Renal cortical epithelial cell (primary cell): ENCODE measurements at places on chromosomes 7 and 10.

DNA sequence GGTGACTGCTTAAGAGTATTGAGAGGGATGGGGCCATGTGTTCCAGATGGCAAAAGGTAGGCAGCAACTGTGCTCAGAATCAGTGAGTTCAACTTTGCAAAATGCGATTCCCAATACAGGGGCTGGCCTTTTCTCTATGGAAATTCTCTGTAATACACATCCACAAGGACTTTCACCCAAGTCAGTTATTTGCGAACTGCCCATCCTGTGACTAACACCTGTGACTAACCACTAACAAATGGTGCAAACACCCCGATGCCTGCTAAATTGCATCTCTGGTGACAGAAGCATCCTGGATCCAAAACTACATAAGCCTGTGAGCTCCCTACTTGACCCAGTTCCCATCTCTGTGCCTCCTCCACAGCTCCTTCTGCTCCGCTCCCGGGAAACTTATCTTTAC, 9.0 kb upstream of the CUZD1 start:
- DNase-seq: peak; percentile 79

- DNase-seq: no peak
These were observed 8.9 kb downstream of the PRR15 start for GRCh38 chr7:29572558-29572957.

DNA sequence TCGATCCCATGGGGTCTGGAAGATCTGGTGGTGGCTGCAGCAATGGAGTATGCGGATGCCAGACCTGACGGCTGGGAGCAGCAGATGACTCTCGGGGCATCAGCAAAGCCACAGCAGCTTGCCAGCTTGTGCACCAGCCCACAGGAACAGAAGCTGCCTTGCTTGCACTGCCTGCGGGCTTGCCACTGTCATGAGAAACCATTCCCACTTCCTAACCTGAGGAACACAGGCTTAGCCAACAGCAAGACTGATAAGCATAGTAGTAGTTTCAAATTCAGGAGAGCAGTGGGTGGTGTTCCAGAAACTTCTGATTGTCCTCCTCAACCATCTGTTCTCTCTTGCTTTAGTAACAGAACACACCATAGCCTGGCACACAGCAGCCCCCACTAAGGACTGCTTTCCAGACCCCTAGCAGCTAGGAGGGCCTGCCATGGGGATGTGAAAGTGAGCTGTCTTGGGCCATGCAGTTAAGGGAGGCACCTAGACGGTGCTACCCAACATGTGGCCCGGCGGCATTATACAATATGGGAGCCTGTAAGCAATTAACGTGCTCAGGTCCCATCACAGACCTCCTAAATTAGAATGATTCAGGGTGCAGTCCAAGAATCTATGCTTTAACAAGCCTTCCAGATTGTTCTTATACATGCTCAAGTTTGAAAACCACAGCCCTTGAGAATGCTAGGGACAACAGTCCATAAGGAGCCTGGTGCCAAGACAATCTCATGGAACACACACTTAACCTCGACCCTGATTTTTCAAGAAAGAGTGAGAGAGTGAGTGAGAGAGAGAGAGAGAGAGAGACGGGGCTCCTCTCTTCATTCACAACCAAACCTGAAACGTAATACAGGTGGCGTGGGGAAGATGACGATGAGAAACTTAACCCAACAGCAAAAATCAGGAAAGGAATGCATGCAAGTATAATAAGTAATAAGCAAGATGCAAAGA, 7.1 kb downstream of the ANXA11 start:
- no peak for DNase-seq

DNA sequence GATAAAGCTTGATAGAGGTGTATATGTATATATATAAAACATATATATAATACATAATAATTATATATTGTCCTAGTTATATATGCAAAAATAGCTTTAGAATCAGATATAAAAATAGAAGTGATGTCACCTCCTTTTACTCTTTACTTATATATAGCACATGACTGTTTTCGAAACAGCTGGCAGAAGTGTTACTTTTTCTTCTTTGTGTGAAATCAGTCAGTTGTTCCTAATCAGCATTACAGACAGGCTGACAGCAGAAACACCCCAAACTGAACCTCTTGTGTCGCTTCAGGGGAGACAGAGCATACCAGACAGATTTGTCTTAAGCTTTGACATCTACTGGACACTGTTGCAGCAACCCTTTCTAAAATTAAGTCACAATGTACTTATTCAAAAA, 684.9 kb upstream of the CELF2 start:
- DNase-seq: no peak

DNA sequence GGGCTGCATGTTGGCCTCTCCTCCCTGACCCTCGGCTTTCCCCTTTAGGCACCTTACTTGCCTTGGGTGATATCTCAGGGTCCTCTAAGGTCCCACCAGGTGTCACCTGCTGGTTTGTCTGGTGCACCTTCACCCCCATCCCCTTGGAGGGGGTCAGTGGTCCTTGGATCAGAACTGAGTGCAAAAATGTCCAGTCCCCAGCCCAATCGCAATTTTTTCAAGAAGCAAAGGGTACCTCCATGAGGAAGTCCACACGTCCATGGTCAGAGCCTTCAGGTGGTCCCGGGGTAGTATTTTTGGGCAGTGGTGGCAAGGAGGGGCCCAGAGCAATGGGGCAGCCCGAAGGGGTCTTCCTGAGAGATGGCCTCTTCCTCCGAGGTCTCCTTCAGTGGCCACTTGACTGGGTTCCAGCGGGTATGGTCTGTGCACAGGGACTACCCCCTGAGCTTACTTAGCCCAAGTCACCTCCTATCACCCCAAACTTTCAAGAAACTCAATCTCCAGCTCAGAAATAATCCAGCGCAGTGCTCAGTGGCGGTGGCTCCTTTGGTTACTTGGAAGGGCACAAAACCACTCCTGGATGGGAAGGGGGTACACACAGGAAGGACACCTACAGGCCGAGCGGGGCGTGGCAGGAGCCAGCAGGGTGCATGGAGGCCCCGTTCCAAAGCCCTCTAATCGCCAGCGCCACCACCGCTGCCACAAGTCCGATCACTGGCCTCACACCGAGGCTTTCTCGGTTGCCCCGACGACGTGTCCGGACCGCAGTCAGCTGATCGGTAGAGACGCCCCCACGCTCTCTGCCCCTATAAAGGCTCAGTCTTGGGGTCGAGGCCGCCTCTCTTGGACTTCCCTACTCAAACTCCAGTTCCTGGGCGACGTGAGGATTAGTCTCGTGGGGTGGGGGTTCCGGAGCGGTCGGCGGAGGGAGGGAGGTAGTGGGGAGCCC, 4.5 kb downstream of the SAP25 start:
- DNase-seq: no peak

DNA sequence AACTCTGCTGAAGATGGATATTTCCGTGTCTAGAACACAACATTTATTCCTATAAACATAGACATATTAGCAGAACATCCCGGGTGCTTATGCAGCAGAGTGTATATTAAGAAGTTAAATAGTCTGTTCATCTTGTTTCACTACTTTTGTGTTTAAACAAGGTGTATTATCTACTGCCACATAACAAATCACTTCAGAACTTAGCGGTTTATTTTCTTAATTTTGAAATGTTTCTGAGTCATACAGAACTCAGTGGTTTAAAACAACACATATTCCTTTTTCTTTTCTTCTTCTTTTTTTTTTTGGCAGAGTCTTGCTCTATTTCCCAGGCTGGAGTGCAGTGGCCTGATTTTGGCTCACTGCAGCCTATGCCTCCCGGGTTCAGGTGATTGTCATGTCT, 25.8 kb downstream of the DENND10 start:
- DNase-seq: no peak

GRCh38 chr7:154578336-154578735, 424.6 kb downstream of the PAXIP1 start:
- DNase-seq: no peak

DNA sequence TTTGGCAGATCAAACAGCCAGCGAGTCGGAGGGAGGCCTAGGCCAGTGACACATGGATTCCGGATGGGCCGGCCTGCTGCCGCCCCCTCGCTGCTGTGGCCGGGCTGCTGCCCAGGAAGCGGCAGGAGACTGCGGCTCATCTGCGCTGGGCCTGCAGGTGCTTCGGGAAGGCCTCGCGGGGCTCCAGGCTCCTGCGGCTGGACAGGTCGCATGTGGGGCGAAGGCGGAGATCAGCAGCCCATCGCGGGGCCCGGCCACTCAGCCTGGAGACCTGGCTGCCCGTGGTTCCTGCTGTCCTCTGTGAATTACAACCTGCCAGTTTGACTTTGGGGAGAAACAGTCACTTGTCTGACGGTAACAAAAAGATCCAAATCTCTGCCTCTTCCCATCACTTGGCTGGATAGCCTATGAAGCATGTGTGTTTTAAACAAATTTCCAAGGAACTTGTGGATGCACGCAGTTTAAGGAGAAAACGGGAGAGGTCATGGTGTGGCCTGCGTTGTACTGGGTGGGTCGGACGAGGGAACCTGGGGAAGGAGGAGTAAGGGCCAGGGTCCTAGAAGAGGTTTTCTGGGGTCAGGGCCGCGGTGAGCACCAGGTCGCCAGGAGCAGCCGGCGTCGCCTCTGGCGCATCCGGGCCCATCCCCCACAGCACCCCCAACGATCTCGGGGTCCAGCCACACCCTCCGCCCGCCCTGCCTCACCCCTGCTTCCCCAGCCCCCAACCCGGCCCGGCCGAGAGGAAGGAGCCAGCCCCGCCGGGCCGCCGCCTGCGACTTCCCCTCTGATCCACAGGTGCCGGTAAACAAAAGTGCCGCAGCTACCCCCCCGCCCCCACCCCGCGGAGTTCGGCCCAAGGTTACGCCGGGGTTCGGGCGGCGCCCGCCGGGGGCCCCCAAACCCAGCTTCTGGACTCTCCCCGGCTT, 1.6 kb downstream of the SPOCK2 start:
- DNase-seq: no peak

DNA sequence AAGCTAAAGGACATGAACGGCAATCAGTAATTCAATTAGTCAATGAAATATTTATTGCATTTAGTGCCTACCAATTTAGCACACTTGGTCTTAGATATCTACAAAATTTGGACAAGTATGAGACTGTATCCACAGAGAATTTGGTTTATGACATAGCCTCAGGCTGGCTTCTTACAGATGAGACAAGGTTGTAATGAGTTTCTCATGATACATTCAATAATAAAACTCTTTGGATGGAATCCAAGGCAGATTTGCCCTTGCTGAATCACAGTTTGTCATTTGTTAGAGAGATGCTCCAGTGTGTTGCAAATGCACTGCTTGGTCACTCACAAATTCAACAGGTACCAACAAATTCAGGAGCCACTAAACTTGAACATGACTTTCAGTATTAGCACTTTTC, 162.5 kb downstream of the GPR37 start:
- no peak for DNase-seq

GRCh38 chr10:127990846-127991542, 84.1 kb downstream of the PTPRE start:
- DNase-seq: peak; percentile 100

- no peak for DNase-seq
These were observed 268.3 kb downstream of the ARHGAP12 start for GRCh38 chr10:31660300-31660699.

- DNase-seq: no peak
These were observed 38.4 kb downstream of the TMEM229A start for GRCh38 chr7:123994449-123994848.

DNA sequence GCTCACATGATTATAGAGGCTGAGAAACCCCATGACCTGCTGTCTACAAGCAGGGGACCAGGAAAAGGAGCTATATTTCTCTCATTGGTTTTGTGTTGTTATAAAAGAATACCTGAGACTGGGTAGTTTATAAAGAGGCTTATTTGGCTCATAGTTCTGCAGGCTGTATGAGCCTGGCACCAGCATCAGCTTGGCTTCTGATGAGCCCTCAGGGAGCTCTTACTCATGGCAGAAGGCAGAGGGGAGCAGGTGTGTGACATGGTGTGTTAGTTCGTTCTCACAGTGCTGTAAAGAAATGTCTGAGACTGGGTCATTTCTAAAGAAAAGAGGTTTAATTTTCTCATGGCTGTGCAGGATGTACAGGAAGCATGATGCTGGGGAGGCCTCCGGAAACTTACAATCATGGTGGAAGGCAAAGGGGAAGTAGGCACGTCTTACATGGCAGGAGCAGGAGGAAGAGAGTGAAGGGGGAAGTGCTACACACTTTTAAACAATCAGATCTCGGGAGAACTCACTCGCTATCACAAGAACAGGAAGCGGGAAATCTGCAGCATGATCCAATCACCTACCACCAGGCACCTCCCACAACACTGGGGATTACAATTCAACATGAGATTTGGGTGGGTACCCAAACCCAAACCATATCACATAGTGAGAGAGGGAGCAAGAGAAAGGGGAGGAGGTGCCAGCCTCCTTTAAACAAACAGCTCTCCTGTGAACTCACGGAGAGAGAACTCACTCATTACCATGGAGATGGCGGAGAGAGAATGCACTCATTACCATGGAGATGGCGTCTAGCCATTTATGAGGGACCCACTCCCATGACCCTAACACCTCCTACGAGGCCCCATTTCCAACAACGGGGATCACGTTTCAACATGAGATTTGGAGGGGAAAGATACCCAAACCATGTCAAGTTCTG, 133.4 kb downstream of the JCAD start:
- DNase-seq: no peak

DNA sequence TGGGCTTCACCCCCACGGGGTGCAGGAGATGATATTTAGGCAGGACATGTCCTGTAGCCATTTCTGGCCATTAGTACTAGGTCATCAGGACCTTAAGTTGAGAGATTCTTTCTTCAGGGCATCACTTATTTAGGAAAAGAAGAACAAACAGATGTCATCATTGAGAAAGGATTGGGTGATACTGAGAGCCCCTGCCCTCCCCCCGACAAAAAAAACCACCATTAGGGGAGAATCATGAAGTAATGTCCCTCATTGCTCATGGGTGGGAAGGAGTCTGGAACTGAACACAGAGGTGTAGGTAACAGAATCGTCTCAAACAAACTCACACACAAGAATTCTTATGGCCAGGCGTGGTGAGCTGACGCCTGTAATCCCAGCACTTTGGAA, 6.4 kb upstream of the ORAI2 start:
- DNase-seq: no peak

DNA sequence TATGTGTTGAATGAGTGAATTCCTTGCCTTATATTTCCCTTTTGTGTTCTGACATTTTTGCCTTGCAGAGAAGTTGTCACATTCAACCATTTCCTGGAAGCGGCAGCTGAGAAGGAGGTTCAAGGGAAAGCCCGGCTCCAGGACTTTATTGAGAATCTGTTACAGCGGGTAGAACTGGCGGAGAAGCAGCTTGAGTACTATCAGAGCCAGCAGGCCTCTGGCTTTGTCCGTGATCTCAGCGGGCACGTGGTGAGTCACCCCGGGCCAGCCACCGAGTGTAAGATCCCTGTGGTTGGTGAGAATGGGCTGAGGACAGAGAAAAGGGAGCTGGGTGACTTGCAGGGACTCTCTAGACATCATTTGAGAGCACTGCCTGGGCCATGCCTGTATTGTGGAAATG, 14.2 kb downstream of the ZNF365 start:
- DNase-seq: no peak

- DNase-seq: no peak
These were observed 326.0 kb downstream of the CRPPA start for GRCh38 chr7:16095171-16095950.

GRCh38 chr7:22208799-22209198, 148.2 kb downstream of the RAPGEF5 start:
- no peak for DNase-seq
